ENCODE measurements at places on chromosomes 4 and X.

DNA sequence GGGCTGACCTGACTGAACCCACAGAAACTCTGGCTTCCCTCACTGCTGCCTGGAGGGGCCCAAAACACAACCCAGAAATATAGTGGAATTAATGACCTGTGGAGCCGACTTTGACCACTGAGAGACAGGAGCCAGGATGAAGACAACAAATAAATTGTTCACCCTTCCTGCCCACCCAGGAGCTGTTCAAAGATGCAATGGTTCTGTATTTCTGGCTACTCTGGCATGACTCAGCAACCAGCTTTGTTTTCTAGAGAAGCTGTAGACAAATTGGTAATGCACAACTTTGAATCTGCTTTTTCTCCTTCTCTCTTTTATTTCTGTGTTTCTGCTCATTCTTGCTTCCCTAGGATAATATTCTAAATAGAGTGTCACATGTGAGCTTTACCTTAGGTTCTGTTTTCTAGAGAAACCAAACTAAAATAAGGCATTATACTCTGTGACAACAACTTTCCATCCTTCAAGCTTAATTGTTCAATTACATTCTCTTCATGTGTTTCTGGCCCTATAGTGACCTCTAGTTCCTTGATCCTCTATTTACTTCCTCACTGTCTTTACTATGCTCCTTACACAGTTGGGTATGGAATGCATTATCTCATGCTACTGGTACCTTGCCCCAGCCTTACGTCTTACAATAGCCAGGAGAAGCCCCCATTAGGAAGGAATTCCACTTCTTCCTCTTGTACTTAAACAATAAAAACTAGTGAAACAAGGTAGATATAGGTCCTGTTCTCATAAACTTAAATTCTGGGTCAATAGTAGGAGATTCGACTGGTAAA lies 6.5 kb upstream of the PRKG2 start:
- DNase-seq, result no peak

- DNase-seq, result no peak
Measured at GRCh38 chr4:189200353-189200752, 740.3 kb upstream of the FRG1 start.

- DNase-seq, result no peak
Measured at GRCh38 chr4:95537191-95537590, 11.6 kb downstream of the UNC5C start.

DNA sequence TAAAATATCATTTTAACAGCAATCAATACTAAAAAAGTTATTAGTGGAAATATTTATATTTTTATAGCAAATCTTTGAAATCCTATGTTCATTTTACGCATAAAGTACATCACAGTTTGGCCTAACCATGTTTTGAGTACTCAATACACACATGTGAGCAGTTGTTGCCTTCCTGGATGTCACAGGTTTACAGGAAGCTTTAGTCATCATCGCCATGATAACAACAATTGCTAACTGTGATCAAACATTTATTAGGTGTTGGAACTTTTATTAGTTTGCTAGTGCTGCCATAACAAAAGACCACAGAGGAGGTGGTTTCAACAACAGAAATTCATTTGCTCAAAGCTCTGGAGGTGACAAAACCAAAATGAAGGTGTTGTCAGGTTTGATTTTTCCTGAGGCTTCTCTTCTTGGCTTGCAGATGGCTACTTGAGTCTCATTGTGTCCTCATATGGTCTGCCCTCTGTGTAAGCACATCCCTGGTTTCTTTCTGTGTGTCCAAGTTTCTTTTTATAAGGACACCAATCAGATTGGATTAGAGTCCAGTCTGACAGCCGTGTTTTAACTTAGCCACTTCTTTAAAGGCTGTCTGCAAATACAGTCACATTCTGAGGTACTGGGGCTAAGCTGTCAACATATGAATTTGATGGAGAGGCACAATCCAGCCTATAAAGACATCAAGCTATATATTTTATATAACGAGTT lies 43.1 kb upstream of the BOD1L1 start:
- DNase-seq, result no peak

- DNase-seq, result no peak
Measured at GRCh38 chr4:87851332-87851731, 18.6 kb downstream of the MEPE start.

DNA sequence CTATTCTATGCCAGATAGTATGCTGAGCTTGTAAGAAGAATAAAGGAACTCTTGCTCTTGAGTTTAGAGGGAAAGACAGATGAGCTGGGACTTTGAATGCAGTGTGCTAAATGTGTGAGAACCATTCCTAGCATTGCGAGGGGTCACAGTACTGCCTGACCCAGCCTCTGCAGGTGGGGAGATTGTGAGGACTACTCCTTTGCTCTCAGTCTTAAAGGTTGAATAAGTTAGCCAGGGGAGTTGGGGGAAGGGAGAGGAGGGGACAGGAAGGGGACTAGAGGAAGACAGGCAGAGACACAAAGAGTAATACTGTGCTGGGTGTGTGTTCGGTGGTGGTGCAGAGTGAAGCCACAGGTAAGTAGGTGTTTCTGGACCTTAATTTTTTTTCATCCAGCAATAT lies 41.7 kb downstream of the DCUN1D4 start:
- DNase-seq, result no peak

GRCh38 chr4:167021545-167022155 lies 212.6 kb downstream of the SPOCK3 start:
- peak; percentile 58 for DNase-seq

DNA sequence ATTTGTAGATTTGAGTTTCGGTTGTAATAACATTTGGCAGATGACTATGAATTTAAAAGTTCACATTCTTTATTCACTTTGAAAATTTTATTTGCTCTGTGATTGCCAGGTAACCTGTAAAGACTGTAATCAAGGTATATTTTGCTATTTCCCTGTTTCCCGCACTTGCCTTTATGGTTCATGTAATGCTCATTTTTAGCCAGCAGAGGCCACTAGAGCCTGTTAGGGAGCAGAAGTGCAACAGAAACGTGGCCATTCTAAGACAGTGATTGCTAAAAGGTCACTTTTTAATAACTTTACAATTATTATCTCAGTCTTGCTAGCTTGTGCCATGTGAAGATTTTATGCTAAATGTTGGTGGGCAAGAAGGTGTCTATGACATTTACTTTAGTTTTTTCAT lies 12.4 kb downstream of the YIPF6 start:
- peak; percentile 25 for DNase-seq

DNA sequence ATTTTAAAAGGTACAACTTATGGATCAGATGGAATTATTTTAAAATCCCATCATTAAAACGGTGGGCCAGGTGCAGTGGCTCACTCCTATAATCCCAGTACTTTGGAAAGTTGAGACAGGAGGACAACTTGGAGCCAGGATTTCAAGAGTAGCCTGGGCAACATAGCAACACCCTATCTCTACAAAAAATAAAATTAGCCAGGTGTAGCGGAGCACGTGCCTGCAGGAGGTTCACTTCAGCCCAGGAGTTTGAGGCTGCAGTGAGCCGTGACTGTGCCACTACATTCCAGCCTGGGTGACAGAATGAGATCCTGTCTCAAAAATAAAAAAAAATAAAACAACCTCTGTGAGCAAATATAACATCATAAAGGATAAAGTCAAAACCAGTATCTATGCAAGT lies 11.4 kb downstream of the ADH5 start:
- DNase-seq, result no peak

GRCh38 chr4:8002525-8003309 lies 63.1 kb upstream of the AFAP1 start:
- no peak for DNase-seq

GRCh38 chrX:8364369-8365141 lies 100.1 kb upstream of the VCX3B start:
- peak; percentile 19 for DNase-seq

- no peak for DNase-seq
Measured at GRCh38 chrX:99095965-99096635, 1314.0 kb downstream of the PCDH19 start.

GRCh38 chr4:55397520-55398321 lies 2.0 kb downstream of the TMEM165 start:
- no peak for DNase-seq

- no peak for DNase-seq
Measured at GRCh38 chr4:173680278-173680677, 150.2 kb upstream of the HAND2 start.

DNA sequence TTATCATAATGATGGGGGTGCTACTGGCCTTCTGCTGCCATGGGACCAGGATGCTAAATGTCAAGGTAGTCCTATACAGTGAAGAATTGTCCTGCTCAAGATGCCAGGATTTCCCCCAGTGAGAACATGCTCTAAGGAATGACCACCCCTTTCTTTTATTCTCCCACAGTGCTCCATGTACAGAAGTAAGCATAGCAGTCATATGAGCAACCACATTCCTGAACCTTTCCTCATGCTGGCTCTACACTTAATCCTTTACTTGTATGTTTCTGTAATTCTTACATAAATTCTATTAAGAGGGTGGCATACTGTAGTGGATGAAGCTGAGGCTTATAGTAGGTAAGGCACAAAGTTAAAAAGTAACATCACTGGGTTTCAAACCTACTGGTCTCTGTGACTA lies 20.2 kb downstream of the CYP2U1 start:
- no peak for DNase-seq

DNA sequence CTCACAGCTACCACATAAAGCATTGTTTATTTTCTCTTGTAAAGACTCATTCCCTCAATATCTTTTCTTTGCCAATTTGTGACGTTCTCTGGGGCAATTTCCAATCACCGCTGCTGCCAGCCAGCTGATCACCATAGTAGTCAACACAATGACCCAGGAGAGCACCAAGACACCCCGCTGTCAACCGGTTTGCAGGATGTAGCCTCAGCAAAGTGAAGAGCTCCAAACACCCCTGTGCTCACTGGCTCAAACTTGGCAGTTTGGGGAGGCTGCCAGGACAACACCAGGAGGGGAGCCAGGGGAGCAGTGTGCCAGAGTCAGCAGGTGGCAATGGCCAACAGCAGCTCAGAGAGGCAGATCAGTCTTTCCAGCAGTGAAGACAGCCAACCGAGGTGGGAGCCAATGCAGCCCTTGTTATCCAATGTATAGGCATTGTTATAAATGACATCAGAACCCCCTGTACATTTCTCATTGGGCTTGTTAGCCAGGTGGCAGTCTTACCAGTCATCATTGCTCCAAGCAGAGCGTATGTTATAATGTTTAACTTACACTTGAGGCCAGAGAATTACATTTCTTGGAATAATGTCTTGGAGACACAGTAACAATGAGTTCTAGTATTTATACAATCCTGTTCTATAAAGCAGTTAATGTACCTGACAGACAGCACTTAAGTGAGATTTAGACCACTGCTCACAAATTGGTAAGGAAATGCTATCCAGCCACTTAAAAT lies 274.9 kb upstream of the GK2 start:
- DNase-seq, result no peak

DNA sequence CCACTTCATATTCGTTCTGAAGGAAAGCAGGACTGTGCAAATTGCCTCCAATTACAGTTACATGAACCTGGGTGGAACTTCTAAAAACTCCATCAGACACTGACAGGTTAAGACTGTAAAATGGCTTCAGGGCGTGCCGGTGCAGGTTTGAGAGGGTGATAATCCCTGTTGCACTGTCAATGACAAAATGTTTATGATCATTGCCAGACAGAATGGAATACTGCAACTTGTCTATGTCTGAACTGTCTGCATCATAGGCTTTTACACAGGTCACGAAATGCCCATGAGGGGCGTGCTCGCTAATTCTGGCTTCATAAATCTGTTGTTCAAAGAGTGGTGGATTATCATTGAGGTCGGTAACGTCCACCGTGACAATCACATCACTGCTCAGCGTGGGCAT lies 63.7 kb upstream of the MTNR1A start:
- no peak for DNase-seq

DNA sequence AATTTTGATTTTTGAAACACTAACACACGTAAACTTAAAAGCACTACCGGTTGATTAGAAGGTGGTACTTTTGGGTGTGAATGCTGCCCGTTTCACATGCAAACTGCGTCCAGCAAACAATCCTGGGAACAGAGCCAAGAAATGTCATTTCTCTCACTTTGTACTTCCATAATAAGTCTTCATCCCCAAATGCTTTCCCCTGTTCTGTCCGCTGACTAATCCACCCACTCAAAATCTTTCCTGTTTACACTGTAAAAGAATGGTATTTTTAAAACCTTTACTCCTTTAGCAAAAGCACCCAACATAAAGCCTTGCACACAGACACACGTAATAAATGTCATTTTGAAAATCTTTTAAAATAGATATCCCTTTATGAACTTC lies 39.1 kb upstream of the PDLIM5 start:
- no peak for DNase-seq

DNA sequence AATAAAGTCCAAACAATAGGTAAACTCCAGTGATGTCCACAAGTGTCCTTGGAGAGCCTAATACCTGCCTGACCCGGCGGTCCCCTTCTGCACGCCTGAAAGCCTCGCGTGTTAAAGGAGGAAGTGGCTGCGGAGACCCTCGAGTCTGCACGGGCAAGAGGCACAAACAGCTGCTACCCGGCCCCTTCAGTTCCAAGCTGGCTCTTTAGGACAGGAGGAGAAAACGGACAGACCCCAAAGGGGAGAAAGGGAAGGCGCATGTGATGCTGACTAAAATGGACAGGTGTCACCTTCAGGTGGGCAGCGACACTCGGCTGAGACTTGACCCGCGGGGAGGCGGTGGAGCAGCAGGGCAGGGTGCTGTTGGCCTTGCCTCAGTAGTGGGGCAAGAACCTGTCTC lies 102.7 kb upstream of the TENM3 start:
- no peak for DNase-seq

GRCh38 chr4:182272151-182272550 lies 28.9 kb downstream of the TENM3 start:
- no peak for DNase-seq

DNA sequence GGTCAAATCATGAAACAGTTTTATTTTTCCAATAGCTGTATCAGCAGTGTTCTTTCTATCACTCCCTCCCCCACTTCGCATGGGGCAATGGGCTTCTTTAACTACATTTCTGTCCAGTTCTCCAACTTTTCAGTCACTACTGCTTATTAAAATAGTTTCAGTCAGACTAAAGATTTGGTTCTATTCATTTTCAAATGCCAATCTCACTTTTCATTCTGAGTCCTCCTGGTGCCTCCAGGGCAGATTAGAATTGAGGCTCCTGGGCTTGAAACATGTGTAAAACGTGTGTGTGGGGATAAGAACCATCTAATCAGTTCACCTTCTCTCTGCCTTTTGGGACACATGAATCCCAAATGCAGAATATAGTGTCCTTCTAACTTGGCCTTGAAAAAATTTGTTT lies 3.5 kb upstream of the BEX3 start:
- no peak for DNase-seq

DNA sequence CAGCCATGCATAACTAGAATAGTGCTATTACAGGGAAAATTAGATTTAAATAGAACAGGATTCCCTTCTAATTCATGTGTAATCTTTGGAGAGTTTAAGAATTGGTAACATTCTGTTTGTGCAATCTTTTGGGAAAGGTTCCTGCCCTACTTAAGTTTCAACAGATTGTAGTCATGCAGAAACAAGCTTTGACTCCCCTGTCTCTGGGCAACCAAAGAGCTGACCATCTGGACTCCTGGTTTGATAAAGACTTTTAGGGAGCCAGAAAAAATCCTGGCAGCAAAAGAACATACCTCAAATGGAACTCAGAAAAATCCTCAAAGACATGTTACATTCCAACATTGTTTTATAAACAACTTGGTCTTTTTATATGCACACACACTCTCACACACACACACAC lies 191.1 kb upstream of the NEIL3 start:
- no peak for DNase-seq

GRCh38 chrX:63761639-63762038 lies 23.4 kb downstream of the ARHGEF9 start:
- no peak for DNase-seq

- no peak for DNase-seq
Measured at GRCh38 chr4:7784131-7784870, 155.4 kb downstream of the AFAP1 start.

GRCh38 chr4:135184715-135185114 lies 983.1 kb upstream of the PABPC4L start:
- DNase-seq, result no peak
